ENCODE measurements at places on chromosomes 3 and 15.

DNA sequence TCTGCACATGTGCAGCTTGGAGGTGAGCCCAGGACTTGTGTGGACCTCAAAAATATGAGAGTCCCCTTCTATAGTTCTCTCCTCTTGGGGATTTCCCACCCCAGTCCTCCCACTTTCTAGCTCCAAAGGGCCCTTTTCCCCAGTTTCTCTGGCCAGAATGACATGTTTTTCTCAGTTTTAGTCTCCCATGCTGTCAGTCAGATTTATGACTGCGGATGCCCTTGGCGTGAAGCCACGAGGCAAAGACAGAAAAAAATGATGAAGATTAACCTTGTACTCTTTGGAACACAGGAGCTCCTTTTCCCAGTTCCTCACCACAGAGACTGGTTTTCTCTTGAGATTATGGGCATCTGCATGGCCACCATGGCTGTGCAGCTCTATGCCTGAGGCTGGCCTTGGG is 72.0 kb upstream of the TTBK2 start:
- no peak for DNase-seq

DNA sequence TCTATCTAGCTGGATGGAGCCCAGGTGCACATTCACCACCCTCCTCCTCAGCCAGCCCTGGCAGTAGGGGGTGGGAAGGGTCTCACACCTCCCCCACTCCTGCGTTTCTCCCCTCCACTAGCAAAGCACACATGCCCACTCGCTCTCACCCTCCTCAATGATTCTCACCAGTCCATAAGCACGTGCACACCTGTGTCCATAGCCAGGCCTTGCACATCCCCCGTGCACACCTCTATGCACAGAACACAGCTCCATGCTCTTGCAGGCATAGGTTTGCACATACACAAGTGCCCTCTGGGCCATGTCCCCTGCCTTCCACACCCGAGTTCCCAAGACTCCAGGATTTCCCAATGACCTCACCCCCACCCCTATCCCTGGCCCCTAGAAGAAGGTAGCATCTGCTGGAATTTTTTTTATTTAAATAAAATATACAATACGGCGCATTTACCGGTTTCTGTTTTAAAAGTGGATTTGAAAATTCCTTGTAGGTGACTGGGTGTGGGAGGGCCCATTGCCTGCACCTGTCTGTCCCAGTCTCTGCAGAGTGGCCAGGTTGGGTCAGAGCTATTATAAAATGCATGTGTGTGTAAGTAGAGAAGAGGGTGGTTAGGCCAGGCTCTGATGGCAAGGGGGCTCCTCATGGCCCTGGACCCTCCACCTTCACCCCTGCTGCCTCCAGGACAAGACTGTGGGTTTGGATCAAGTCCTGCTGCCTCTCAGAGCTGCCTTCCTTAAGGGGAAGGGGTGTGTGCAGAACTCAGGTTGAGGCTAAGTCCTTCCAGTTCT is 49.1 kb downstream of the HCN4 start:
- DNase-seq, result no peak

GRCh38 chr15:82572986-82573385 is 32.7 kb upstream of the RPS17 start:
- DNase-seq, result no peak

- DNase-seq, result no peak
Observed at GRCh38 chr15:83538682-83539081, 91.5 kb downstream of the SH3GL3 start.

- no peak for DNase-seq
Observed at GRCh38 chr3:56926243-56926946, 124.6 kb upstream of the ARHGEF3 start.

DNA sequence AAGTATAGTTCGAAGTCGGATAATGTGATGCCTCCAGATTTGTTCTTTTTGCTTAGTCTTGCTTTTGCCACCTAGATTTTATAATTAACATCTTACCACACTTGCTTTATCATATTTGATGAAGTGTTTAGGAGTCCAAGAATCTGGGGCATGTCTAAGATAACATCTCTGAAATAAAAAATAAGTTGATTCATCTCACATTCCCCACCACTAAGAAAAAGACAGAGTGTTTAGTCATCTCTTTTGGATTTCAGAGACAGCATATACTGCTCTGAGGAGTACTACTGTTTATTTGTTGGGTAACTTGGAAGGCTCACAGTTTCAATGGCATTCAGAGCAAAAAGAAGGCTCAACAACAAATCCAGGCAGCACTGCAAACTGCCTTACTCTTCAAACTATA is 324.2 kb upstream of the ATP11B start:
- no peak for DNase-seq

- no peak for DNase-seq
Observed at GRCh38 chr3:145698749-145699148, 462.2 kb downstream of the PLOD2 start.

GRCh38 chr15:79115986-79116665 is 25.5 kb upstream of the RASGRF1 start:
- no peak for DNase-seq

- DNase-seq, result no peak
Observed at GRCh38 chr15:80526556-80527340, 122.6 kb downstream of the ARNT2 start.

DNA sequence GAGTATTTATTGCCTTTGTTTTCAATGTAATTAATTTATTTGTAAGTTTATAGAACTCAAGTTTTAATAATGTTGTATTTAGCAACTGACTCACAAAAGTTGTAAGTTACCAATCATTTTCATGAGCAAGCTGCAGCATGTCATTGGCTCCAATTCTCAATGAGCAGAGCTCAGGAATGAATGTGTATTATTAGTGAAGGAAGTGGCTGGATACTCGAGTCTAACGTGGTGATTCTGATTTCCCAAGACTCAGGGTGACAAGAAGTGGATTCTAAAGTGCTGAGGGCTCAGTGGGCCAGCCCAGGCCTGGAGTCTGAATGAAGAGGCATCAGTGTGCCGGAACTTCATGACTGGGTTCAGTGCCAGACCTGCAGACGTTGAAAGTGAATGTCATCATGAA is 39.6 kb downstream of the CLDN11 start:
- DNase-seq, result no peak

DNA sequence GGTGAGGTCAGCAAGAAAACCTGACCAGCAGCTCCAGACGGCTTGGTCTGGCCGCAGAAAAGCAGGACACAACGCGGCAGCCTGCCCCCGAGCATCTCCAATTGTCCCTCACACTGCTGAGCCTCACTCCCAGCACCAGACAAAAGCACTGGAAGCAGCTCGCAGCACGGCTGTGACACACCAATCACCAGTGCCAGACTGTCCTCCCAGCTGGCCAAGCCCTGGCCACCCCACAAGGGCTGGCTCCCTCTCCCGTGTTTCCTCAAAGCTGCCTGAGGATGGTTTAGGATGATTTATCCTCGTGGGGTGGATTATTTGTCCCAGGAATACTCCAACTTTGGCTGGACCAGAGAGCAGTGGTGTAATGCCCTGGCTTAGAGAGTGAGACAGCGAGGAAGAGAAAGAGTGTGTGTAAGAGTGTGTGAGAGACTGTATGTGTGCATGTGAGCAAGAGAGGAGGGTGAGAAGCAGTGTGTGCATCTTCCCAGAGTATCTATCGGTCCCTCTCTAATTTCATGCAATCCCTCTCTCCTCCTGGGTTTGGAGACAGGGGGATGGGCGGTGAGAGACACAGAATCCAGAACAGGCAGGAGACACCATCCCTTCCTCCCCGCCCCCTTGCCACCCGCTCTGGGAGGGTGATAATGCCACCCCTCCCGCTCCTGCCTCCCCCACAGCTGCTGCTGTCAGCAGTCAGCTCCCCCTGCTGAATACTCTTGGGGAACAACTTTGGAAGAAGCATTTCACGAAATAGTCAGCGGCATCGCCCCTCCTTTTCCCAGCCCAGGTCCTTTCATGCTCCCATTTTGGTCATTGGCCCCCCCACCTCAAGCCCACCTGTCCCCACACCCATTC is 34.2 kb downstream of the SEMA5B start:
- DNase-seq, result no peak

DNA sequence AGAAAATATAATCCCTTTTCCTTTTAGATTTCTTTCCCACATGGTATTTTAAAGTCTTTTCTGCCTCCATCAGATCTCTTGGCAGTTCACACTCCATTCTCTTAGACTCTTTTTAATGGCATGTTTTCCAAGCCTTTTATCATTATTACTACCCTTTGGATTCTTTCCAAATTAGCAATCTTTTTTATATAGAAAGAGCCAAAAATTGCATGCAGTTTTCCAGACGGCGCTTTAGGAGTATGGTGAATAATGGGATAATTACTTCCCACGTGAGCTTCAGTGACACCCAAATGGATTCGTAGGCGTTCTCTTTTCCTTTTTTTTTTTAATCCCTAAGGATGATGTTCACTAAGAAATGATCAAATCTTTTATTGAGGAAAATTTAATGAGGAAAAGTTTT is 354.8 kb upstream of the DNAJC19 start:
- DNase-seq, result no peak

GRCh38 chr3:11716573-11717290 is 73.0 kb upstream of the VGLL4 start:
- DNase-seq, result no peak

GRCh38 chr15:78637776-78638435 is 3.1 kb downstream of the CHRNB4 start:
- DNase-seq, result no peak

DNA sequence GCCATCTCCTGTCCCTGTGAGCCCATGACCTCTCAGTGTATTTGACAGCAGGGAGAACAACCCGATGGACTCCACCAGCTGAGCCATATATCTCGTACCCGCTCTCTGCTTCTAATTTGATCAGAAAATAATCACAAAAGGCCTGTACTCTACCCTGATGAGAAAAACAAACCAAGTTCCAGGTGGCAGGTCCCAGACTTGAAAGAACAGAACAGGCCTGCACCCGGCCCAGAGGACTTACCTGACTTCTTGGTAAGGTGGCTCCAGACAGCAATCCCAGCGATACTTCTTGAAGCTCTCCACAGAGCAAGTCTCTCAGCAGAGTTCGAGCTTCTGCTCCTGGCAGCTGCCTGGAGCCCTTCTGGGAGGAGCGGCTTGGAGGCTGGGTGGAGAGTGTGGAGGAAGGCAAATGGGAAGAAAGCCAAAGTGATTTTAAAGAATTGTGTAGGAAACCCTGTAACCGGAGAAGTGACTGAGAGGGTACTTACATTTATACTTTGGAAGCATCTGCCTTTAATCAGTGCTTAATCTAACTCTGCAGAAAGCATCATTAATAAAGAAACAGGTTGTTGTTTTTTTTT is 91.6 kb downstream of the SCN11A start:
- DNase-seq, result no peak

- DNase-seq, result no peak
Observed at GRCh38 chr3:71052716-71053115, 530.8 kb downstream of the FOXP1 start.

GRCh38 chr3:151726016-151726415 is 7.7 kb upstream of the AADACL2 start:
- no peak for DNase-seq

- DNase-seq, result no peak
Observed at GRCh38 chr3:170692720-170693119, 106.8 kb upstream of the SLC7A14 start.

Data from CD4-positive, alpha-beta T cell treated with Interferon alpha-2 for 1 hour (primary cell).